Cerebellar nuclear complex (tissue), 1 donor: ENCODE measurements at places on chromosomes 6 and 20.

GRCh38 chr6:50978380-50979170, 159.9 kb downstream of the TFAP2B start:
- DNase-seq, result no peak

- DNase-seq, result no peak
Observed at GRCh38 chr20:22282696-22283095, 301.7 kb downstream of the FOXA2 start.

DNA sequence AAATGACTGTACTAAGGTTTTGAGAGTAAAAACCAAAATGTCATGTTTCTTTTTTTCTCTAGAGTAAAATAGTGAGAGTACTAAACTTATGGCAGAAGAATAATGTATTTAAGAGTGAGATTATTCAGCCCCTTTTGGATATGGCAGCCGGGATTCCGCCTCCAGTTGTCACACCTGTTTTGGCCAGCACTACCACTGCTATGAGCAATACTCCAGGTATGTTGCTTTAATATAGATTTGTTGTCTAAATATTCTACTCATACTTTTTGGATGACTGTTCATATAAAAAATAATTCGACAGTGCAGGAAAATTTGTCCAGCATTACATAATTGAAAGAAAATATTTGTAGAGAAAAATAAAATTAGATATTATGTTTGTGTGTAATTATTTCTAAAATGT, 59.5 kb downstream of the SCAF8 start:
- no peak for DNase-seq

DNA sequence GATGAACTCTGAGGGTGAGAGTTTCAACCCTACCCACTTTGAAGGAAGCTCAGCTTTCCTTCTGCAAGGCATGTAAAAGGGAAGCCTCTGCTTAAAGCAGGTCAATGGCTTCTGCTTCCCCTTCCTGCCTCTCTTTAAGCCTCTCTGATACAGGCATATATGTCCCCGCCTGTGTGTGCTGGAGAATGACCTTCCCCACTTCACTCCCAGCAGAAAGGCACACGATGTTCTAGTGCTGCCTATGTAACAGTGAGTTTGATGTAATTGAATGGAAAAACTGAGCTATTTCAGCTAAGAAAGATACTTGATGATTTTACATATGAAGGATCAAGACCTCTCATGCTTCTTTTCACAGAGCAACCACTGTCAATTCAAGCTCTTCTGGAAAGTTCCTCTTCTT, 632.2 kb downstream of the HACE1 start:
- DNase-seq, result no peak

- no peak for DNase-seq
Observed at GRCh38 chr6:44428682-44429081, 41.2 kb downstream of the CDC5L start.

DNA sequence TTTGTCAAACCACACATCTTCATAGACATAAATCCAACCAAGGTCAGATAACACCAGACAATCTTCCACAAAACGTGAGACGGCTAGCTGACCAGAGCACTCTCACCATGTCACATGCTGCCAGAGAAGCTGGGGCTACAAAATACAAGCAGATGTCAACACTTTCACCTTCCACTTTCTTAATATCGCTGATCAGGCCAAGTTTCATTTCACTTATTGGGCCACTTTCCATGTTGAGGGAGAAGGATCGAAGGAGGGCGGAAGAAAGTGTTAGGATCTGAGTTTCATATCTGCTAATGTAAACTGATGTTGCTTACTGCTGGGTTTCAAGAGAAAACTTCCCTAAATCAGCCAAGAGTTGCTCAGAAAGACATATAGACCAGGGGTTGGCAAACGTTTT, 177.0 kb upstream of the PRDM1 start:
- no peak for DNase-seq

DNA sequence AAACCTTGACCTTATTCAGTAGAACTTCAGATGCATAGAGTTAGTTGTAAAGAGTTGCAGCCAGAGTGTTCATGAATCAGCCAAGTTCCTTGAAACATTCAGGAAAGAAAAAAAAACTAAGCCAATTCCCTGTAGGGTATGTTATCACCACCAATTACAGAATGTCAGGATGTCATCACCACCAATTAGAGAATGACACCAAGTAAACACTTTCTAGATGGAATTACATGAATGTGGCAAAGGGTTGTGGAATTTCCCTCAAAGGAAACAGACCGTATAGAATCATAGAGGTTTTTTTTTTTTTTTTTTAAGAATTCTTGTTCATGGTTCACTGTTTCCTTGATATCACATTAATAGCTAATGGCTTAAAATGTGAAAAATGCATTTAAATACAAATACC, 472.1 kb upstream of the RNF217 start:
- no peak for DNase-seq

DNA sequence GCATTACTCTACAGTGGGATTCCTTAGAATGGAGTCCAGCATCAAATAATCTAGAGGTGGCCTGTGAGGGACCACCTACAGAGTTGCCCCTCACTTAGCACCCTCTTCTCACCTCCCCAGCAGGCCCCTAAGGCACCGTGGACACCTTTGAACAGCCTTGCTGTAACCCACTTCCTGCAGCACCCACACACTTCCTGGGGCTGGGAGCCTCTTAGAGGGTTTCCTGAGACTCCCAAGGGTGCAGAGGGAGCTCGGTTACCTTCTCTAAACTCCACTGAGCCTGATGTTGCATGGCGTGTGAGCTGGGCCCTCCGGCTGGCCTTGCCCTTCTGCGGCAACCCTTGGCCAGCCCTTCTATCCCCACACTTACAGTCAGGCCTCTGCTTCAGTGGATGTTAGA, 7.3 kb upstream of the SIRPG start:
- no peak for DNase-seq

GRCh38 chr6:98944598-98945081, 3.1 kb downstream of the FBXL4 start:
- DNase-seq, result no peak

- no peak for DNase-seq
Observed at GRCh38 chr6:147366290-147366689, 142.2 kb upstream of the SAMD5 start.

GRCh38 chr6:125236536-125237327, 65.0 kb downstream of the HDDC2 start:
- DNase-seq, result no peak

DNA sequence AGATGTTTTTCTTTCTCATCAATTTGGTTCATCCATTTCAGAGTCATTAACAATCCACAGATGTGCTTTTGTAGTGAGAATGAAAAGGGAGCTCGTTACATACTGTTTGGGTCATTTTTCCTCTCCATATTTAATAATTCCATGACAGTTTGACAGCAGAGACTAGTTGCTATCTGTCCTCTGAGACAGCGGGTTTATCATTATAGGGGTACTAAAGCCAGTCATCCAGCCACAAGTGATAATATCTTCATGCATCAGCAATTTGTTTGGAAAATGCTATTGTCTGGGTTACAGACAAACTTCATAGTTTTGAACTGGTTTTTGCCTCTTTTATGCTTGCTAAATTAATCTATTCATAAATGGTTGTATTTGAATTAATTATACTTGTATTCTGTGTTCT, 350.6 kb upstream of the FLRT3 start:
- no peak for DNase-seq

DNA sequence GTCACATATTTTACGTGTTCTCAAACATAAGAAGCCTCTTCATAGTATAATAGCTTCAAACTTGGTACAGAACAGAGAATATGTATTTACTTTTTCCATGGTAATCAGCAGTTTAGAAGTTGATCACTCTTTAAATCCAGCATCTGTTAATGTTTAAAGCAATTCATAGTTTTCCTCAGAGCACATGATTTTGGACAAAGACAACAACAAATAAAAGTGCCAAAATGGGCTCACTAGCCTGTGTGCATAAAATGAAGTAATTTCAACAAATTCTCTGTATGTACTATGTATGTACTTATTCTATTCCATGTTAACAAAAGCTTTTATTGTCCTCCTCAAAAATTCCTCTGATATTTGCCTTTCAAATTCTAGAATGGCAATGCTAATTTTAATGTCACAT, 38.1 kb upstream of the UST start:
- no peak for DNase-seq

- DNase-seq, result no peak
Observed at GRCh38 chr6:164861967-164862366, 447.4 kb downstream of the C6orf118 start.

- no peak for DNase-seq
Observed at GRCh38 chr6:25963426-25964123, 973 bp downstream of the TRIM38 start.

- DNase-seq, result no peak
Observed at GRCh38 chr6:39527792-39528564, 197.2 kb downstream of the KIF6 start.

GRCh38 chr6:42966571-42966970, 6.0 kb downstream of the GNMT start:
- DNase-seq, result no peak

DNA sequence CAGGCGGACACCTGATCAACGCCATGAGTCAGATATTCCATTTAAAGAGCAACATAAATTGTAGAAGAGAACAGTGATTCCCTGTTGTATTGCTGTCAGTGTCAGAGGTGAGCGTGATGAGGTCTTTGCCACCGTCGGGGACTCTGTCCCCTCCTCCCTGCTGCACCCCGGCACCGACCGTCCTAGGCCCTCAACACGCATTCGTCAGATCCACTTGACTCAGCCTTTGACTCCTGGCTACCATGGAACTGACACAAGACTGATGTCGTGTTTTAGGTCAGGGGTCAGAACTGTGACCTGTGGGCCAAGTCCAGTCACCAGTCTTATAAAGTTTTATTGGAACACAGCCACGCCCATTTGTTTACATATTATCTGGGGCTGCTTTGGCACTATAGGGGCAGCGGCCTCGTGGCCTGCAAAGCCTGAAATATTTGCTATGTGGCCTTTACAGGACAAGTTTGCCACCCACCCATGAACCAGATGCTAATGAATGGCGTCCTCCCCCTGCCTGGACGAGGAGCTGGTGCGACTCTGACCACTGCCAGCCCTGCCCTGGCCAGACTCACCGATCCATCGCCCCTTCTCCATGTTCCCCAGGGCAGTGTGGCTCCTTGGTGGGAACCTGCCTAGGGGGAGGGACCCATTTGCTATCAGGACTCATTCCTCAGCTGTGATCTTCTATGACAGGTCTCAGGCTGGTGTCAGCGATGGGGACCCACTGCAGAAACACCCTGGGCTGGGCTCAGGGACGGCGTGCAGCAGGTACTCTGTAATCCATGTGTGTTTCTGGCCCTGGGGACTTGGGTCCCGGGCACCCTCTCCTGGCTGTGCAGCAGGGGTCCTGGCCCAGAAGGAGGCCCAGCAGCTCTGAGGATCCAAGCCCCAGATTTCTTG, 37.5 kb upstream of the PHACTR3 start:
- no peak for DNase-seq

- no peak for DNase-seq
Observed at GRCh38 chr6:35142588-35143569, 1.7 kb upstream of the TCP11 start.

GRCh38 chr6:85390105-85390728, 59.7 kb upstream of the NT5E start:
- no peak for DNase-seq

- DNase-seq, result no peak
Observed at GRCh38 chr6:117311310-117311709, 46.0 kb downstream of the VGLL2 start.

GRCh38 chr20:51380401-51381385, 161.8 kb downstream of the NFATC2 start:
- DNase-seq, result no peak
